ENCODE measurements at places on chromosomes 7 and 10.
A peak's percentile ranks its signal among the peaks of the same experiment; 100 is the strongest.

DNA sequence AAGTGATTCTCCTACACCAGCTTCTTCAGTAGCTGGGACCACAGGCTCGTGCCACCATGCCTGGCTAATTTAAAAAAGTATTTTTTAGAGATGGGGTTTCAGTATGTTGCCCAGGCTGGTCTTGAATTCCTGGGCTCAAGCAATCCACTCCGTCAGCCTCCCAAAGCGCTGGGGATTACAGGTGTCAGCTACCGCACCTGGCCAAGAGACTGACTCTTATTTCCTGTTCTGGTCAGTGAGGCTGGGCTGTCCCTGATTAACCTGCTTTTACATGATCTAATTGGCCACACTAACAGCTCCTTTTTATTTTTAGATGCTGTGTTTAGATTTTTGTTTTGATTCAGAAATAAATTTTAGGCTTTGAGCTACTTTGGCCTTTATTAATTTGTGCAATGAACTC is 203.9 kb downstream of the NXPH1 start:
- no peak for DNase-seq

- no peak for DNase-seq
Measured at GRCh38 chr10:51063659-51064535, 10.4 kb upstream of the PRKG1 start.

GRCh38 chr7:19747740-19748339 is 25.6 kb downstream of the TMEM196 start:
- DNase-seq: no peak

DNA sequence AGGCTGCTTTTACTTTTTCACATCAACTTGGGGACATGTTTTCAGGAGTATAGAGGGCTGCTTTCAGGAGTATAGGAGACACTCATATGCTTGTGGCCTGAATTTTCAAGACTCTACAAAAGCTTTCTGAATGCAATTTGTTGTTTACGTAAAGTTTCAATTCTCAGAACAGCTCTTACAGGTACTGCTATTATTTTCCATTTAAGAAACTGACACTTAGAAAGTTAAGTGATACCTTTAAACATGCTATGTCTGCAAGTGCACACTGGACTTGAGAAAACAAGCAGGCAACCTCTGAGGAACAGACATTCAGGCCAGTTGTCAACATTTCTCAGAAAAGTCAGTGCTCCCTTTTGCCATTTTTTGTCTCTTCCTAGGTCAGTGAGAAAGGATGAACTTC is 70.0 kb upstream of the PHYHIPL start:
- DNase-seq: no peak

DNA sequence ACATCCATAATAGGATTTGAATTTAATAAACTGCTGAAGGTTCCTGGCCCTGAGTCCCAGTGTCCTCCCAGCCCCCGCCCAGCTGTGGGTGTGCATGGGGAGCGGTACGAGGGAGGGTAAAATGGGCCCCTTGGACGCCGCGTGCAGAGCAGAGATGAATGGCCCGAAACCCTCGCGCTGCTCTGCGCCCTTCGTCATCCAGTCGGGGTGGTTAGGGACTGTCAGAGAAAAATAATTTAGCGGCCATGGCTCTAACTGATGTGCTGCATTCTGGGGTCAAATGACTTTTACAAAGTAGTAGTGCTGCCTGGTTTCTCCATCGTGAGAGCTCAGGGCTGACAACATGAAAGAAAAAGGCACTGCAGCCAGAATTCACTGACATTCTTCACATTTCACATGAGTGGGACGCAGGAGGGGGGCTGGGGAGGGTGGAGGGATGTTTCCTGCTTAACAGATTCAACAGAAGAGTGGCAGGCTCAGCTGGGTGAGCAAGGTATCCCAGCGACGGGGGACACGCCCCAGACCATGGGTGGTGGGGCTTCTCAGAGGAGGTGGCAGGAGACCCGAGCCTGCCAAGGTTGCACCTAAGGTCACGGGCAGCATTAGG is 304.5 kb downstream of the WDR37 start:
- peak; percentile 38 for DNase-seq

GRCh38 chr7:149827089-149827981 is 10.8 kb upstream of the ZNF862 start:
- no peak for DNase-seq

- DNase-seq: no peak
Measured at GRCh38 chr7:84688671-84689070, 494.1 kb upstream of the SEMA3A start.

- DNase-seq: no peak
Measured at GRCh38 chr7:36642010-36642409, 82.3 kb downstream of the AOAH start.

DNA sequence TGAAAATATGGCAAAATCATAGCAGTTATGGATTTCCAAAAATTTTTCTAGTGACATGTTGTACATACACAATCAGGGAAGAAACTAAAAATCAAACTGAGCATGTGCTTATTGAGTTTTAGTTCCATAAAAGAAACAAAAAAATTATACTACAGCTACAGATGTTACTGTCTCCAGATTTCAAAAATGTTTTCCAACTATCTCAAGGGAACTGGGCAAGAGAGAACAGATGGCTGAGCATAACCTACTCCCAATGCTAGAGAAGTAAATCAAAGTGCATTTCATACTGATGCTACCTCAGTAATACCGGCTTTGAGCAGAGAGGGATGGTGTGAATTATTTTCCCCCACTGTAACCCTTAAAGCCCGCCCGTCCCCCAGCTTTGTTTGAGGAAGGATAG is 40.7 kb upstream of the KMT2C start:
- DNase-seq: no peak

DNA sequence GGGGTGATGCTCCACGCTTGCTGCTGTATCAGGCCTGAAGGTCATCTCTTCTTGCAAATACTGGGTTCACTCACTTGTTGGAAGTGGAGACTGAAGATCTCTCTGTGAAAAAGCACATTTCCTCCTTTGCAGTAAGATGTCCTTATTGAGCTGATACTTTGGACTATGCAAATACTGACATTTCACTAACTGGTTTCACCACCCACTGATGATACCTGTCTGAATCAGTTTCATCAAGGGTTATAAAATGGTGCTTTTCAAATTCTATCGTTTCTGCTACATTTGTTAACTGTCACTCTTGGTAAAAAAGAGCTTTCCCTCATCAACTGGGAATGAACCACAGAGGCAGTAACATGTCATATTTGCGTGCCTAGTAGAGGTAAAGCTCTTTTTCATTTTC is 35.5 kb downstream of the RAB19 start:
- DNase-seq: no peak

DNA sequence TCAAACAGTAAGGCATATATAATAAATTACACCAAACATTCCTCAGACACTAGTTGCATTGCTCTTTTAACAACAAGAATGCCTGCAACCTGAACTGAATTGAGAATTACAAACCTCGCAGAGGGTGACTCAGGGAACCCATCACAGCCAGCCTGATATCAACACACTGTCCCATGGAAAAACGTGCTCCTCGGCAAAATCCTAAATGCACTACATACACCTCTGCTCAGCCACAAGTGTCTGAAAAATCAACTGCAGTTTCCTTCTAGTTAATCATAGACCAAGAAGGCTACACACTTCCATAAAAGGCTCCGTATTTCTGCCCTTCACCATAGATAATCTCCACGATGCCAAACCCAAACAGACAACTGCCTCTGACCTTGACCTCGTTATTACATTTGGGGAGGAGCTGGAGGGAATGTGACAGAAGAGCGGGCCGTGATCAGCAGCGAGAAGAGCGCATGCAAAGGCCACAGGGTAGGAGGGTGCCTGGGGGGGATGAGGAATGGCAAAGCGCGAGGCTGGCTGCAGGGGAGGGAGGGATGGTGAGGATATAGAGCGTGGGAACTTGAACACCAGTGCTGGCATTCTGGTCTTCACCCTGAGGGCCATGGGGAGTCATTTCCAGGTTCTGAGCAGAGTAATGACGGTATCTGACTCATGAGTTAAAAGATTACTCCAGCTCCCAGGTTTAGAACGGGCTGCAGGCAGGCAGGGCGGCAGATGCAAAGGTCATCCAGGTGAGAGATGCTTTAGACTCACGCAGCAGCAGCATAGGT is 201.9 kb upstream of the FRMD4A start:
- no peak for DNase-seq

DNA sequence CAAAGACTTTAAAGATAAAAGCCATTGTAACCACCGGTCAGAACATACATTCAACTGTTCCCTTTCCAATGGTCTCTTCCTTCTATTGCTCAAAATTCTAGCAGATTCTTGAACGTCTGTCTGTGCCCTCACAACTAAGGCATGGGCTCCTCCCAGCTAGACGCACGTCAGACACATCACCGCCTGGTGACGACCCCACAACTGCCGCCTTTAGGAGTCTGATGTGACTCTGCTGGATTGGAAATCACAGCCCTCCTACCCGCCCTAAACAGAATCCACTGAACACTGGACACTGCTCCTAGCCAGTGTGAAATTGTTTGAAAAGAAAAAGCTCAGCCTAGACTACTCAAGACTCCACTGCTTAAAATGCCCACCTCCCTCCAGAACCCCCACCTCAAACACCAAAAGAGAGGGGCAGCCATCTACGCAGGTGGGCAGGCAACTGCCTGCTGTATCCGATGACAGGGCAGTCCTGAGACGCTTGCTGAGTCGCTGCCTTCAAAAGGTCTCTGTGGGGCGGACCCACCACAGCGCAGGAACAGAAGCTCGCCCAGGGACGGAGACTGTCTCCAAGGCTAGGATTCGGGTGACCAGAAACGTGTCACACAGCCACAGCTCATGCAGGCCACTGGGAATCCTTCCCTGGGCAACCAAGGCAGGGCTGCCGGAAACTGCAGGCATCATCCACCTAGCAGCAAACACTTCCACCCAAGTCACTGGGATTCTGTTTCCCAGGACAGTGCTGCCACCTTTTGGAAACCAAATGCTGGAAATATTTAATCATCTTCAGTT is 34.7 kb downstream of the GSDME start:
- DNase-seq: peak; percentile 62

- no peak for DNase-seq
Measured at GRCh38 chr10:9900751-9901150, 1116.9 kb upstream of the CELF2 start.

DNA sequence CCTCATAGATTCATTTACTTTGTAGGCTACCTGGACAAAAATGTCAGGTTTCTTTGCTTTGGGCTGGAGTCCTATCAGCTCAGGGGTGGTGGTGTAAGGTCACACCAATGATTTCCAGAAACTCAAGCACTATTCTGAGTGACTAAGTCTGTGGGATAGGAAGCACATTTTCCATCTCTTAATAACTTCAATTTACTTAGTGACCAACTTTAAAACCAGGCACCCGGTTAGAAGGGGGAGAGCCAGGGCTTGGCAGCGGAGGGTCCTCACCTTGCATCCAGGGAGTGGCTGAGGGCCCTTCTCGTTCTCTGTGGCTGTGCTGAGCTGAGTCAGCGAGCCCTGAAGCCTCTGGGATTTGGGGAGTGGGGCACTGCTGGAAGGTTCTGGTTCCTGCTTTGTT is 6.7 kb downstream of the CHST3 start:
- DNase-seq: no peak

- DNase-seq: peak; percentile 6
Measured at GRCh38 chr7:94330269-94331020, 64.2 kb upstream of the COL1A2 start.

DNA sequence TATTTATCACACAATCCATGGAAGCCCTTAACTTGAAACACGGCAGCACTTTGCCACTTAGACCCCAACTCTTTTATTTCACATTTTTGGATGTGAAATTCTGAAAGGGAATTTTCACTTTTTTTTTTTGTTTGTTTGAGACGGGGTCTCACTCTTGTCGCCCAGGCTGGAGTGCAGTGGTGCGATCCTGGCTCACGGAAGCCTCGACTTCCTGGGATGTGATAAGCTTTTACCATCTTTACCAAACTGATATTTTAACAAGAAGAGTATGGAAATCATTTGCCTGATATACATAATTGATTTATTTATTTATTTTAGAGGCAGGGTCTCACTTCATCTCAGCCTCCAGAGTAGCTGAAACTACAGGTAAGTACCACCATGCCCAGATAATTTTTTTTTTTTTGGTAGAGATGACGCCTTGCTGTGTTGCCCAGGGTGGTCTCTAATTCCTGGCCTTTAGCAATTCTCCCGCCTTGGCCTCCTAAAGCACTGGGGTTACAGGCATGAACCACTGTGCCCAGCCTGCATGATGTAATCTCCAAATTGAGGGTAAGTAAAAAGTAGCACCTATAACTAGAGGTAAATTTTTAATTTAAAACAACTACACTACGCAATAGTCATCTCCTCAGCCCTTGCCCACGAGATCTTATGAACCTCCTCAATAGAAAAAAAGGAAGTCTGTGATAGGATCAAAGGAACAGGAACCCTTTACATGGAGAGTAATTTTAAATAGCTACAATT is 180.7 kb upstream of the KLF14 start:
- DNase-seq: no peak

DNA sequence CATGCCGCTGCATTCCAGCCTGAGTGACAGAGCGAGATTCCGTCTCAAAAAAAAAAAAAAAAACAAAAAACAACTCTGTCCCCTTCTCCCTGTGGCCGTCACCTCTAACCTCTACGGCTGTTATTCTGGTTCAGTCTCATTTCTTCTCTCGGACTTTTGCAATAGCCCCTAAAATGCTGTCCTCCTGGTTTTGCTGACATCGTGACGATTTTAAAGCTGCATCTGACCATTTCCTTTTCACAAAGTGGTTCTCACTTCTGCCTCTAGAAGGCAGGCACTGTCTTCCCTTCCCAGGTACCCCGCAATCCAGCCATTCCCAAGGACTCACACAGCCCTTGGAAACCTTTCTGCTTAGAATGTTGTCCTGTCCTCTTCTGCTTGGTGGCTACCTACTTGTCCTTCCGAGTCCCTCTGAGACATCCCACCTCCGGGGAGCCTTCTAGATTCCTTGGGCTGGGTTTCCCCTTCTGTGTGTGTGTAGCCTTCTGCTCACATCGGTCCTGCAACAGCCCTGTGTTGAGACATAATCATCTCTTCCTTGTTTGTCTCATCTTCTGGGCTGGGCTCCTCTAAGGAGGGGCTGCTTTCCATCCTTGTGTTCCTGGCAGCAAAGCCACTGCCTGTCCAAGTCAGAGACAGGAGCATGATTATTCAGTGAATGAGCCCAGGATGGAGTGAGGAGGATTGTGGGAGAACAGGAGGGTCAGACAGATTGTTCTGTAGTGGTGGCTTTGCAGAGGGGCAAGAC is 83.1 kb downstream of the GRK5 start:
- peak; percentile 41 for DNase-seq

GRCh38 chr7:7148798-7149481 is 33.4 kb upstream of the C1GALT1 start:
- DNase-seq: peak; percentile 22

DNA sequence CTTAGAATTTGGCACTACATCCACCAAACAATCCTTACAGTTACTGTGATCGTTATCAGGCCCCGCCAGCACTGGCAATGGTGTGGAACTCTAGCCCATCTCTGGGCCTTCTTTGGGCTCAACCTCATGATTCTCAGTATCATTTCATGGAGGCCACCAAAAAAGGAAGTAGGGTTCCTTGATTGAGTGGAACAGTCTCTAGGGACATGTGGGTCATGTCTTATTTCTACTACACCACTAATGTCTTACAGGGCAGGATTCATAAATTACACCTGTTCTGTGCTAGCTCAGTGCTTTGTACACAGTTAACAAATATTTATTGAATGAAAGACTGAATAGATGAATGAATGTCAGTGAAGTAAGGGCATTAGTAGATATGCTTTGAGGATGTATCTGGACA is 53.9 kb downstream of the AP3M1 start:
- DNase-seq: no peak

GRCh38 chr10:126928274-126928673 is 23.0 kb downstream of the DOCK1 start:
- no peak for DNase-seq
